Trophoblast cell (in vitro differentiated cells and primary cell): ENCODE measurements at places on chromosomes 1 and 21.

- no peak for DNase-seq
Measured at GRCh38 chr1:107018445-107018844, 38.0 kb upstream of the PRMT6 start.

DNA sequence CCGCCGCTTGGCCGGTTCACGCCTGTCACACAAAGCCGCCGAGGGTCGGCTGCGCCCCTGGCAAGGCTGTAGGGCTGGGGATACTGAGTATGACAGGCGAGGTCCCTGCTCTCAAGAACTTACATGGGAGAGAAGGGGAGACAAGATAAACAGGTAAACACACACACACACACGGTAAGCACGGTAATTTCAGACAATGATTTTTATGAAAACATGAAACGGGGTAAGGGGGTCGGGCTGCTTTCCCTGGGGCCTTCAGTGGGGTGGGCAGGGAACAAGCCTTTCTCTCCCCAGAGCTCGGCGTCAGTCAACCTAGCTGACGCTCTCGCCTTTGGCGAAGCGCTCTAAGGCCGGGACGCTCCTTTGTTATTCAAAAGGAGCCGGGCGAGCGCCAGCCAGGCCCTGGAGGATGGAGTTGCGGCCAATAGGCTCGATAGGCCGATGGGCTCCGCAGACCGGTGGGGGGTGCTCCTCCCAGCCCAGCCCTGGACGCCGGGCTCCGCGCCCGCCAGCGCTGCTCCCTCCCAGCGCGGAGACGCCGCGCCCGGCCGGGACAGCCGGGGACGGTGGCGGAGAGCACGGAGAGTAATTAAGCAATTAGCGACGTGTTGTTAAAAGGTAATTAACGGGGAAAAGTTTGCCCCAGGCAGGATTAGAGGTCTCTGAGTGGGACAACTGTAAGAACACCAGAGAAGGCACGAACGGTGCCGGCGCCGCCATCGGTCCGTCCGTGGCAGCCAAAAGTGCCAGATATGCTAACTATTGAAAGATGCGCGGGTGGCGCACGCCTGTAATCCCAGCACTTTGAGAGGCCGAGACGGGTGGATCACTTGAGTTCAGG, 950 bp upstream of the INKA2 start:
- DNase-seq, result peak; percentile 55

DNA sequence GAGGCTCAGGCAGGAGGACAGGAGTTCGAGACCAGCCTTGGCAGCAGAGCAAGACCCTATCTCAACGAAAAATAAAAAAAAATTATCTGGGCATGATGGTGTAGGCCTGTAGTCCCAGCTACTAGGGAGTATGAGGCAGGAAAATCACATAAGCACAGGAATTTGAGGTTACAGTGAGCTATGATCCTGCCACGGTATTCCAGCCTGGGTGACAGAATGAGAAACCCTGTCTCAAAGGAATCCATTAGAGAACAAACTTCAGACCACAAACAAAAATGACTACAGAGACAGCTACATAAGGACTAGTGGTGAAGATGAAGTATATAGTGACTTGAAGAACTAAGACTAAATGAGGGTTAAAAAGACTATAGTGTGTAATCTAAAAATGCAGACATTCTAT, 233.1 kb downstream of the RERE start:
- DNase-seq, result no peak

DNA sequence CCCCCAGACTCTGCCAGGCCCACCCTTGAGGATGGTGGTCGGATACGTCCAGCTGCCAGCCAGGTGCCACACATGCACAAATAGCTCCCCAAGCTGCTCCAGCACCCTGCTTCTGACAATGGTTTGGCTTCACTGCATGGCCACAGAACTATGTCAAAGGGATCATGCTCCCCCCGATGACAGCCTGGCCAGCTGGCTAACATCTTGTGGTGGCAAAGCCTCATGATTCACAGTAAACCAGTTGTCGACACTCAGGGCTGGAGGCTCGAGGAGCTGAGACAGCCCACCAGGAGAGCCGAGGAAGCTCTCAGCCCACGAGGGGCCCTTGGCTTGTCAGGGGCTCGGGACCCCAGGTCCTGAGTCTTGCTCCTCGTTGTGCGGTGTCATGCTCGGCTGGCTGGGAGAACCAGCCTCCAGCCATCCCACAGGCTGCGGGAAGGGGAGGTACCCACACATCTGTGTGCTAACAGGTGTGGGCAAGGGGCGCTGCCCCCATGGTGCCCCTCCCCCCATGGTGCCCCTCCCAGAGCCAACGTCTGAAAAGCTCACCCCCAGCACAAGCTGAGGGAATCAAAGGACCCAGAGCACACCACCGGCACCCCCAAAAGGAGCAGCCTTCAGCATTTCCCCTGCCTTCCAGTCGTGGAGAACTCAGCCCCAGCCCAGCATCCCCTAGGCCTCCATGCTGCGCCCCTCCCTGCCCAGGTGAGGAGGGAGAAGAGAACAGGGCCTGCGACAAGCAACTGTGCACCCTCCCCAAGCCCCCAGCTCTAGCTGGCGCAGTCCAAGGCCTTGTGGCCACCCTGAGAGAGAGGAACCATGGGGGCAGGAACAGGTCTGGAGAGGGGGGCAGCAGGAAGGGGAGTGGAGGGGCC, 41.2 kb downstream of the KIF21B start:
- DNase-seq, result no peak

GRCh38 chr1:8376358-8376840, 58.5 kb downstream of the SLC45A1 start:
- DNase-seq, result no peak

DNA sequence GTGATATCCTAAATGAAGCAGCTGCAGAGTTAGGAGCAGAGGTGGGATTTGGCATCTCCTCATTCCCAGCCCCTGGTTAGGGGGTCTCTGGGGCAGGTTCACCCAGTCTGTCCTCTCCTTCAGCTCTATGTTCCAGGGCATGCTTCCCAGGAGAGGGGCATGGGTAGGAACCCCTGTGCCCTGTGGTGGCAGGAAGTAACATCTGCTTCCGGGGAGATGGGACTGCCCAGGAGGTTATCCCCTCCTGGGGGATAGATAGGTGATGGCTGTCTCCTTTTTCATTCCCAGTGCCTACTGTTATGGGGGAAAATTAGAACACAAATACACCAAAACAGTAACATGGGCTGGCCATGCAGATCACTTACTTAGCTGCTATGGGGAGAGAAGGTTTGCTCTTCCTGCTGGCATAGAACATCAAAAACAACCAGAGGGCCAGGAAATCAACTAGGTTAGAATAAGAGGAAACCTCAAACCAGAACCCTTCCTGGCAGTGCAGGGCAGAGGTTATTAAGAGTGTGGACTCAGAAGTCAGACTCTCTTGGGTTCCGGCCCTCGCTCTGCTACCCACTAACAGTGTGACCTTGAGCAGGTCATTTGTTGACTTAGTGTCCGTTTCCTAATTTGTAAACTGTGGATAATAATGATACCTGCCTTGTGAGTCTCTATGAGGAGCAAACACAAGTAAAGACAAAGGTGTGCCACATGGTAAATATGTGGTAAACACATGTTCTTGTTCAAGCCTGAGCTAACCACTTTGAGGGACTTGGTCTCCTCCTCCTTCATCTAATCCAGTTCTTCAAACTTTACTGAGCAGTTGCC, 157.8 kb upstream of the JUN start:
- DNase-seq, result no peak

GRCh38 chr1:10867138-10867721, 70.8 kb upstream of the CASZ1 start:
- peak; percentile 83 for DNase-seq

- no peak for DNase-seq
Measured at GRCh38 chr1:232596666-232597303, 33.1 kb downstream of the SIPA1L2 start.

GRCh38 chr1:70034403-70034802, 171.0 kb downstream of the LRRC40 start:
- peak; percentile 28 for DNase-seq

DNA sequence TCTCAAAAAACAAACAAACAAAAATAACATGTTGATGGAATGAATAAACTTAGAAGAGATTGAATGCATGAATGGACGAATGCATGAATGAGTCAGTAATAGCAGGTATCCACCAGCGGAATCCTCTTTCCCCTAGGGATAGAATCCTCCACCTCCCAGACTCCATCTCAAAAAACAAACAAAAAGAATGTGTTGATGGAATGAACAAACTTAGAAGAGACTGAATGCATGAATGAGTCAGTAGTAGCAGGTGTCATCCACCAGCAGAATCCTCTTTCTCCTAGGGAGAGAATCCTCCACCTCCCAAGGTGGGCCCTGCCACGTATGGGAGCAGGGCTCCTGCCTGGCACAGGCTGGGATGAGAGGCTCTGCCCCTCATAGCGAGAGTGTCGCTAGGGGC, 26.8 kb upstream of the RNF19B start:
- DNase-seq, result peak; percentile 65

DNA sequence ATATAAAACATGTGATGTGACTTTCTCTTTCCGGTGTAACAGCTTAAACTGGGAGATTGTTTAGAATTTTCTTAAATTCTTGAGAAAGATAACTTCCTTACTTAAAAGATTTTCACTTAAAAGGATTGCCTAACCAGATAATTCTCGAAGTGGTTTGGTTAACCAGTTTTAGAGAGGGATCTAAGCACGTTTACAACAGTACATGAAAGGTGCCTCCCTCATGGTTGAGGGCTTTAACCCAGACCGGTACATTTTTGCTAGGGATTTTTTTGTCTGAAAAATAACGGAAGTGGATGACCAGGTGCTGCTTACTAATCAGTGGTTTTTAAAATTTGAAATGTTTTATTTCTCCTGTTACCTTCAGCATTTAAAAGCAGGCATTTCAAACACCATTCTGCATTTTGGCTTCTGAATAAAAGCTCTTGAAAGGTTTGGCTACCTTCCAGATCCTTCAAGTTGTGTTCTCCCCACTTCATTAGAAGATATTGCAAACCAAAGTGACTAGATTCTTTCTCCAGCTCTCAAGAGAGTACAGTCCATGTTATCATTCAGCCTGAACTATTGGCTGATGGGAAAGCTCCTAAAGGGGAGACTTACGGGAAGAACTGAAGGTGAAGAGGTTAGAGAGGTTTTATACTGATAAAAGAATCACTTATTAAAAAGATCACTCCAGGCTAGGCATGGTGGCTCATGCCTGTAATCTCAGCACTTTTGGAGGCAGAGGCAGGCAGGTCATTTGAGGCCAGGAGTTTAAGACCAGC, 12.8 kb downstream of the S100PBP start:
- DNase-seq, result no peak

GRCh38 chr1:157092831-157093230, 6.8 kb downstream of the ETV3L start:
- no peak for DNase-seq

- no peak for DNase-seq
Measured at GRCh38 chr1:90336552-90337324, 341.8 kb downstream of the ZNF326 start.

DNA sequence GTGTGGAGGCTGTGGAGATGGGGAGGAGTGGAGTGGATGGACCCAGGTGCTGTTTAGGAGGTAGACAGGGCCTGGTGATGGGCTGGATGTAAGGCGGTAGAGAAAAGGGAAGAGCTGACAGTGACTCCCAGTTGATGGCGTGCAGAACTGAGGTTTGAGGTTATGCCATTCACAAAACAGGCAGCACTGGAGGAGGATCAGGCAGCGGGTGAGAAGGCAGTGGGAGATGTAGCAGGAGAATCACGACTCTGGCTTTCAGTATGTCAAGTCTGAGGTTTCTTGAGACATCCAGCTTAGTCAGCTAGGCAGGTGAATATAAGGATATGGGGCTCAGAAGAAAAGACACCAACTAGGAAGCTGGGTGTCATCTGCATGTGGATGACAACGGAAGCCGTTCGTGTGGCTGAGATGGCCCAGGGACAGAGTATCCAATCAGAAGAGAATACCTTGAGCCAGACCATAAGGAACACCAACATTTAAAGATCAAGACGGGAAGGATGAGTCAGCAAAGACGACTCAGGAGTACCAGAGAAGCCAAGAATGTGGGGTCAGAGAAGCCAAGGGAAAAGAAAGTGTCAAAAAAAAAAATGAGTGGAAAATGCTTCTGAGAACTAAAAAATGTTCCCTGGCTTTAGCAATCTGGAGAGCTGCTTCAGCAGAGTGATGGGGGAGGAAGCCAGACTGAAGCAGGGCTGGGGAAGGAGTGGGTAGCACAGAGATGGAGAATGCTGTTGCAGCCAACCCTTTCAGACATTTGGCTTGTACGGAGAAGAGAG, 15.2 kb downstream of the LRRN2 start:
- DNase-seq, result no peak

DNA sequence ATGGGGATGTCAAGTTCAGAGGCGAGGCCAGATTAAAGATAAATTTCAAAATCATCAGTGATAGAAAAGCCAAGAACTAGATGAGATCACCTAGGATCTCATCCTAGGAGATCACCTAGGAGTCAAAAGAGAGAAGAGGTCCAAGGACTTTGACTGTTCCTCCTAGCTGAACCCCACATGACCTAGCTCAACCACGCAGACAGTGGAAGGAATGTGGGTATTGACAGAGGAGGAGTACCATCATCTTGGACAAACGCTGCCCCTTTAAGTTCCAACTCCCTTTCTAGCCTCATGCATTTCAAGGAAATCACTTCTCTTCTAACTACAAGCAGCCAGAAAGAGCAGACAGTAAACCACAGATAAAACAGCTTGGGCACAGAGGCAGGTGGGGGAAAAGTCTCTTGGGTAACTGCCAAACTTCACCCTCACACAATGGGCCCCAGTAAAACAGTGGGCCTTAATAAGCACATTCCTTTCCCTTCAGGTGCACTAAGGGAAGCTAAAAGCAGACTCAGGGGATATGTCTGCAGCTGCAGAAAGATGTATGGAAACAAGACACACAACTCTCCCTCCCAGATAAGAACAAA, 12.5 kb upstream of the FAM76A start:
- no peak for DNase-seq

DNA sequence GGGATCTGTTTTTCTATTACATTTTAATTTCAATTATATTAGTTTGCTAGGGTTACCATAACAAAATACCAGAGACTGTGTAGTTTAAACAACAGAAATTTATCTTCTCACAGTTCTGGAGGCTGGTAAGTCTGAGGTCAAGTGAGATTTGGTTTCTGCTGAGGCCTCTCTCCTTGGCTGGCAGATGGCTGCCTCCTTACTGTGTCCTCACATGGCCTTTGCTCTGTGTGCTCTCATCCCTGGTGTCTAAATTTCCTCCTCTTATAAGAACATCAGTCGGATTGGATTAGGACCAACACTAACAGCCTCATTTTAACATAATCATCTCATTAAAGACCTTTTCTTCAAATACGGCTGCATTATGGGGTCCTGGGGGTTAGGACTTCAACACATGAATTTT, 195.2 kb upstream of the CHODL start:
- no peak for DNase-seq

DNA sequence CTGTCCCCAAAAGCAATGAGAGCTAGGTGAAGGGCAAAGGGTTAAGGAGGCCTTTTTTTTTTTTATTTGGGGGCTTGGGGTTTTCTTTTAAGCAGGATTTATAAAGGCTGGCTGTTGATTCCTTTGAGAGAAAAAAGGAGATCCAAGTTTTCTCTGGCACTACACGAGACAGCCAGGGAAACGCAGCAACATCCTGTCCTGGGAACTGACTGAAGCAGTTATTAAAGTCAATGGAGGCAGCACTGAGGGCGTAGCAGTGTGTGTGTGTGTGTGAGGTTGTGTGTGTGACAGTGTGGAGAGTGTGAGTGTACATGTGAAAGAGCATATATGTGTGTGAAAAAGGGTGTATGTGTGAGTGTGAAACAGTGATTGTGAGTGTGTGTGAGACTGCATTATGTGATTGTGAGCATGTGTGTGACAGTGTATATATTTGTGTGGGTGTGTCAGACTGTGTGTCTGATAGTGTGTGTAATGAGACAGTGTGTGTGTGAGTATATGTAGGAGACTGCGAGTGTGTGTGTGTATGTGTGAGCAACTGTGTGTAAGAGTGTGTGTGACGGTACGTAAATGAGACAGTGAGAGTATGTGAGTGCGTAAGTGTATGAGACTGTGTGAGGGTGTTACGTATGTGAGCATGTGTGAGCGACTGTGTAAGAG, 65.9 kb upstream of the TIAM1 start:
- DNase-seq, result no peak
